Lower lobe of right lung (tissue), 2 donors: ENCODE measurements at places on chromosomes 16 and 17. TPM values are rescaled to one million over a fixed set of nuclear protein-coding genes. Genes with fewer than 3 reads are reported as not detected.

DNA sequence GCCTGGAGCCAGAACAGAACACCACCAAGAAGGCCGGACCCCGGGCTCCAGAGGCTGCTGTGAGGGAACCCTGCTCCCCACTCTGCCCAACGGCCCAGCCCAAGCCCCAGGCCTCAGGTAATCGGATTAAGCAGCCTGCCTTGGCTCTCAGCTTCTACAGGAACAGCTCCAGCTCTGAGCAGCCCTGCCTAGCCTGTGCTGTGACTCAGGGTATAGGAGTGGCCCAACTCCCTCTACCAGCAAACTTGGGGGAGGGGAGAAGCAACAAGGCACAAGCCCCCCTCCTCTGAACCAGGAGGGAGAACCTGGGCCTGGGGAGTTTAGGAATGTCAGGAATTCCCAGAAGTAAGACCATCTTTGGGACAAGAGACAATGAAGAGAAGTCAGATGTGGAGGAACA, 849 bp upstream of the SOX15 start:
- no peak overlapping the region for H3K27ac ChIP-seq
- H3K36me3 ChIP-seq: peaks cover 84% of the 10 kb centered on the region
- peaks cover 21% of the 10 kb centered on the region for H3K4me1 ChIP-seq
- H3K4me3 ChIP-seq: no peak overlapping the region
- DNase-seq: no peak

DNA sequence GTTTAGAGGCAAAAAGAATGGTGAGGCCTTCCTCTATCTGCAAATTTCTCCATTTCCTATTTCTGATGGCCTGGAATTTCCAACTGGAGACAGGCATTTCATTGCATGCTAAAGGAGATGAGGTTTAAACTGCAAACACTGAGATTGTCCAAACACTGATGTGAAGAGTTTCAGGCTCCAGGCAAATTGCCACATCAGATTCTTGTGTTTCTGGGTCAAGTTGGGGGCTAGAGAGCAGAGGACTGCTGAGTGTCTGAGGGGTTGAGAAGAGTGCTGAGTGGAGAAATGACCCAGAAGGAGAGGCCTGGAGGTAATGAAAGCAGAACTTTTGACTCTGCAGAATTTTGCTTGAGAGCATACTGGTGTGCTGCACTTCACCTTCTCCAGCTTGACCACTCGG, 216.7 kb upstream of the MPHOSPH6 start:
- no peaks in the 10 kb centered on the region for H3K27me3 ChIP-seq
- H3K36me3 ChIP-seq: no peaks in the 10 kb centered on the region
- H3K4me3 ChIP-seq: no peak overlapping the region
- DNase-seq: no peak

- no peak overlapping the region for H3K4me3 ChIP-seq
- no peaks in the 10 kb centered on the region for H3K36me3 ChIP-seq
- no peaks in the 10 kb centered on the region for H3K4me1 ChIP-seq
- H3K27ac ChIP-seq: no peak overlapping the region
- DNase-seq: no peak
Measured at GRCh38 chr16:88868974-88869672, 2.7 kb upstream of the PABPN1L start.

GRCh38 chr16:80161799-80162739, 378.7 kb upstream of the DYNLRB2 start:
- no peak overlapping the region for H3K27ac ChIP-seq
- DNase-seq: no peak
- H3K4me1 ChIP-seq: no peaks in the 10 kb centered on the region
- H3K27me3 ChIP-seq: peaks cover 5% of the 10 kb centered on the region

- DNase-seq: peak; percentile 81
- H3K27ac ChIP-seq: peak overlapping the region; percentile 89
- H3K36me3 ChIP-seq: no peaks in the 10 kb centered on the region
- H3K27me3 ChIP-seq: no peaks in the 10 kb centered on the region
- H3K4me1 ChIP-seq: peaks cover 46% of the 10 kb centered on the region
- H3K4me3 ChIP-seq: peak overlapping the region; percentile 10
Measured at GRCh38 chr17:78324391-78325075, 35.3 kb downstream of the SOCS3 start.

GRCh38 chr16:28308794-28309584, 16.7 kb downstream of the SBK1 start:
- H3K4me1 ChIP-seq: no peaks in the 10 kb centered on the region
- H3K36me3 ChIP-seq: no peaks in the 10 kb centered on the region
- no peaks in the 10 kb centered on the region for H3K27me3 ChIP-seq
- H3K4me3 ChIP-seq: no peak overlapping the region

DNA sequence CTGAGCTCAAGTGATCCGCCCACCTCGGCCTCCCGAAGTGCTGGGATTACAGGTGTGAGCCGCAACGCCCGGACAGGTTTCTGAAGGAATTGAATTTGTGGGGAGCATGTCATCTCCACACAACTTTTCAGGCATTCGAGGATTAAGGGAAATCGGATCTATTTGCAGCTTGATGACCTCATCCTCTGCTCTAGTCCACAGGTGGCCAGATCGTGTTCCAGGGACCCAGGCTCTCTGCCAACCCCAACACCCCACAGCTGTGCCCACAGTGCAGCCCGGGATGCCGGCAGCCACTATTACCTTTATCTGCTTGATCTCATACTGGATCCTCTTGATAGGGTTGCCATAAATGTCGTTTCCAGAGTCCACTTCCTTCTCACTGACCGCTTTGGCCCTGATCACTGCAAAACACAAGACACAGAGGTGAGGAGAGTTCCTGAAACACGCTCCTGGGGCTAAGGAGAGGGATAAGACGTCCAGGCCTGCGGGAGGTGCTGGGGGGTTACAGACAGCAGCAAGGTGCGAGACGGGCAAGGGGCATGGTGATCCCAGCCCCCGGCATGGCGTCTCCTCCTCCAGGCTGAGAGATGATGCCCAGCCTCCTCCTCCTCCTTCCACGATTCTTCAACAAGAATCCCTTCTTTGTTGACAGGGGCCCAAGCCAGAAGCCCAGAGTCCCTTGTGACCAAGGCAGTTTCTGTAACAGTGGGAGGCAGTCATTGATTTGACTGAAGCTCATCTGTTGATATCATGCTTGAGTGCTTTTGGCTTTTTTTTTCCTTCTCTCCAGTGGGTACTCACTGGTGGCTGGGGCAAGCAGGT, 29.3 kb downstream of the CEP295NL start:
- no peaks in the 10 kb centered on the region for H3K27me3 ChIP-seq
- peaks cover 20% of the 10 kb centered on the region for H3K4me1 ChIP-seq
- peaks cover 43% of the 10 kb centered on the region for H3K36me3 ChIP-seq

DNA sequence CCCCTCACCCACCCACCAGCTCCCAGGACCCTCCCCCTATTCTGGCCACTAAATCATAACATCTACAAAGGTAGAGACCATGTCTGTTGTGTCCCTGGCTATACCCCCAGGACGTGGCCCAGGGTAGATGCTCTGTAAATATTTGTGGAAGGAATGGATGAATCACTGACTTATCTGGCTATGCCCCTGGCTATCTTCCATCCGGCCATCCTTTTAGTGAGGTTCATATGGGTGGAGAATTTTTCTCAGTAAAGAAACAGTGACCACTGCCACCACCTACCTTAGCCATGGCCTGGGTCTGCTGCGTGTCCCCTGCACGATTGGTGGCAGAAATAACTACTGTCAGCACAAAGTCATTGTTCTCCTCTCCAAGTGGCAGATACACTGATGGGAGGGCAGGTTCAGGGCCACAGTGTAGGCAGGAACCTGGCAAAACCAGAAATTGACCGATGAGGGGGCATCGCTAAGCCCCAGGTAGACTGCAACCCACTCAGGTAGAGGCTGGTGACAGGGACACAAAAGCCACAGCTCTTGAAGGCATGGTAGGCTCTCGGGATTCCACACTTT, 63.1 kb upstream of the BCO1 start:
- no peaks in the 10 kb centered on the region for H3K36me3 ChIP-seq
- H3K27ac ChIP-seq: no peak overlapping the region
- no peaks in the 10 kb centered on the region for H3K4me1 ChIP-seq
- H3K4me3 ChIP-seq: no peak overlapping the region
- no peak for DNase-seq

- no peak for DNase-seq
- no peaks in the 10 kb centered on the region for H3K27me3 ChIP-seq
- no peaks in the 10 kb centered on the region for H3K4me1 ChIP-seq
- H3K36me3 ChIP-seq: no peaks in the 10 kb centered on the region
- H3K27ac ChIP-seq: no peak overlapping the region
- no peak overlapping the region for H3K4me3 ChIP-seq
Measured at GRCh38 chr16:87263418-87264052, 53.7 kb downstream of the C16orf95 start.

The DNAI2 gene
- total RNA-seq: 6.2 TPM

The TBC1D3H gene
- not detected for total RNA-seq

The ZC3H7A gene
- 66.3 TPM for total RNA-seq

The ENO3 gene
- 8.2 TPM for total RNA-seq
